ENCODE measurements at places on chromosomes 16 and 17. TPM values are rescaled to one million over a fixed set of nuclear protein-coding genes. Genes with fewer than 3 reads are reported as not detected.

DNA sequence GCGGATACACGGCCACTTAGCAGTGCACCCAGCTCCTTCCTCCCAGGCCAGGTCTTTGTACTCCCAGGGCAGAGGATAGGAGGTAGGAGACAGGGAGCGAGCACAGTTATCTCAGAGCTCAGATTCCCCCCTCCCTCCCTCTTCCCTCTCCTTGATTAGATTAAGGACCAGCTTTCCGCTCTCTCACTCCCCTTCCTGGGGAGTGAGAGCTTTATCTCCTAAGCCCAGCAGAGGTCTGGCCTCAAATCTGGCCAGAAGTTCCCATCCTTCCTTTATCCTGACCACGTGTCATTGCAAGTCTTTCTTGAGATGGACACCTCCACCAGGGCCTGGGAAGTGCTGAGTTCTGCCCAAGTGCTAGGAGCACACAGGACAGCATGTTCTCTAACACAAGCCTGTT is 5.1 kb downstream of the ARL4D start:
- no peak for DNase-seq

- no peak for DNase-seq
Observed at GRCh38 chr17:8369944-8370343, 6.6 kb downstream of the KRABD2 start.

Gene CDH5
- total RNA-seq = 13.5 TPM

DNA sequence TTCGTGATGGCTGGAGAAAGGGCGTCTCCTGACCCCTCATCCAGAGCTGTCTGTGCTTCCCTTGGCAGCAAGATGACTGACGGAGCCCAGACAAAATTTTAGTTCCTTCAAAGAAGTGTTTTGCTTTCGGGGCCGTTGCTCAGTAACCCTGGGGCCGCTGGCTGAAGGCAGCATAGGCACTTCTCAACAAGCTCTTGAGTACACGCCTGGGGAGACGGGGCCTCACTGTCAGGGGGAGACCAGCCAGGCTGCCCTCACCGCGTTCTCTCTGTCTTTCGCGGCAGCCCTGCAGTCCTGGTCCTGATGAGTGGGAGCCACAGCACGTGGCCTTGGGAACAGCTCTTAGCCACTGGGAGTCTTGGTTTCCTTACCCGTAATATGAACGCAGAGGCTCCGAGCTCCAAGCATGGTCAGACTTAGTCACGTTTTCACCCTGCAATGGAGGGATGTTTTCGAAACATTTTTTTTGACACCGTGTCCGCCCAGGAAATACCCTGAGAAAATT is 86.0 kb downstream of the IRF8 start:
- no peak for DNase-seq

DNA sequence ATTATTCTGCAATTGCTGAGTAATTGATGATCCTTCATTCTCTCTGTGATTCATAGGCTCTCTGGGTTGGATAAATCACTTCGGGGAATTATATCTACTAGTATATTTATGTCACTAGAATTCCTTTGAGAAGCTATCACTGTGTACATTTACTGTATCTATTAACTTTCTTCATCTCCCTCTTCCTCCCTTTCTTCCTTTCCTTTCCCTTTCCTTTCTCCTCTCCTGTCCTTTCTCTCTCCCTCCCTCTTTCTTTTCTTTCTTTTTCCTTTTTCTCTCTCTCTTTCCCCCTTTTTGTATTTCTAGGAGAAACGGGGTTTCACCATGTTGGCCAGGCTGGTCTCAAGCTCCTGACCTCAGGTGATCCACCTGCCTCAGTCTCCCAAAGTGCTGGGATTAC is 711.8 kb downstream of the WWOX start:
- no peak for DNase-seq

Measured in left lobe of liver (tissue), 2 donors.